ENCODE measurements at places on chromosomes 3 and 15.
A peak's percentile ranks its signal among the peaks of the same experiment; 100 is the strongest.

GRCh38 chr3:15556512-15556911 lies 35.0 kb upstream of the COLQ start:
- DNase-seq = no peak
- 0 out of 2 replicates have a peak, but pooled peaks cover 3% of the 10 kb centered on the region for H3K36me3 ChIP-seq
- H3K27ac ChIP-seq = no peak overlapping the region
- 0 out of 2 replicates have a peak, but pooled peaks cover 3% of the 10 kb centered on the region for H3K4me1 ChIP-seq
- H3K4me3 ChIP-seq = no peak overlapping the region

DNA sequence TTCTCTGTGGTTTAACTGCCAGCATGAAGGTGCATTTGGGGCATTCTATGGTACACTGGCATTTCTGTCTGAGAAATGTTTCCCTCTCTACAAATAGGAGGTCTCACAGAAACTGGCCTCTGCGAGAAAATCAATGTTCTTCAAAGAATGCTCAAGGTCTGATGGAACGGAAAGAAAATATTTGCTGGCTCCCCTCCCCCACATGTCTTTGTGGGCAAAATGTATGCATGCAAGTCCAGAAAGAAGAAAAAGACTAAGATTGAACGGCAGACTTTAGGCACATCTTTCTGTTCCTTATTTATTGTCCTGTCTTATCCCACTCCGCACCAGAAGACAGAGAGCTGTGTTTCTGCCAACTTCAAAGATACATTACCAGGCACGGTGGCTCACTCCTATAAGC lies 83.9 kb upstream of the PSMD6 start:
- no peak for DNase-seq
- no peaks in the 10 kb centered on the region for H3K36me3 ChIP-seq
- H3K27ac ChIP-seq = no peak overlapping the region
- H3K27me3 ChIP-seq = no peaks in the 10 kb centered on the region

DNA sequence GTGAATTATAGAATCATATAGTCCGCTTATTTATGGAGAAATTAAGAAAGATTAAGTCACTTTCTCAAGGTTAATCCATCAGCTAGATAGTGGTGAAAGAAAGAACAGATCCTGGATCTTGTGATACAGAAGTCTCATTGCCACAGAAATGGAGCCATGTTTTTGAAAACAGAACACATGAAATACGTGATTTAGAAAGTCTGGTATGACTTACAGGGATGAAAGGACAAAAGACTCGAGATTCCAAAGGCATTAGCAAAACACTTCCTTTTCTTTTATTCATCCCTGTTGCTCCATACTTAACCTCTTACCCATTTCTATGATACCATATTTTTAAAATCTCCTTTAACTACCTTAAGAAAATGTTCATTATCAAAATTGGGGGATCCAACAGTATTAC lies 40.0 kb upstream of the TEX9 start:
- no peak for DNase-seq
- H3K27me3 ChIP-seq = no peaks in the 10 kb centered on the region
- no peak overlapping the region for H3K4me3 ChIP-seq
- H3K36me3 ChIP-seq = no peaks in the 10 kb centered on the region
- H3K4me1 ChIP-seq = peaks cover 6% of the 10 kb centered on the region

- no peak overlapping the region for H3K4me3 ChIP-seq
- no peaks in the 10 kb centered on the region for H3K4me1 ChIP-seq
- H3K27me3 ChIP-seq = no peaks in the 10 kb centered on the region
- DNase-seq = no peak
- no peak overlapping the region for H3K27ac ChIP-seq
These were observed 121.9 kb upstream of the STAC start for GRCh38 chr3:36258421-36258820.

DNA sequence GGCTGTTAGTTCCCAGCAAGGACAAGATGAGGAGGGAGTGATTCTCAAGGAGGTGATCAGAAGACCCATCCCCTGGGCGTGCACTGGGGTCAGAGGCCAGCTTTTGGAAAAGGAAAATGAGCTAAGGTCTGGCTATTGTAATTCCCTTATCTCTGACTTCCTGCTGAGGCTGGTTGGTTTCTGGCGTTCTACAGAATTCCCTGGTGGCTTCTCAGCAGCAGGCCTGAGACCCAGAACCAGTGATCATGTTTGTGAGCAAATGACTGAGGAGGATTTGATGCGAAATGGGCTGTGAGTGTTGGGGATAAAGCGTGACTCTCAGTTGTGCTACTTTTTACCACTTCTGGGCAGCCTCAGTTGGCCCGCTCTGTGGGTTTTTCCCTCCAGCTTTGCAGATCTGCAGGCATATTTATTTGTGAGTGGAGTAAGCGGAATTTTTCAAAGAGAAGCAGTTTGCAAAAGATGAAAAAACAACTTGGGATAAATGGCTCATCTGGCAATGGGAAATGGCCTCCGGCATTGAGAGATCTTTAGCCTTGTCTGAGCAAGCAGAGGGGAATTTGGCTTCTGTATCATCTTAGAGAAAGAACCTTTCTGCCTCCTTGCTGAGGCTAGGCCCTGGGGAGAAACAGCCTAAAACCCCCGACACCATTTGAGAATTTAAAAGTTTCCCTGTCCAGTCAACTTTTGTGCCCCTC lies 102.7 kb downstream of the SLCO3A1 start:
- H3K36me3 ChIP-seq = no peaks in the 10 kb centered on the region
- DNase-seq = no peak
- H3K27me3 ChIP-seq = no peaks in the 10 kb centered on the region
- H3K4me3 ChIP-seq = no peak overlapping the region
- peak overlapping the region; percentile 47 for H3K27ac ChIP-seq
- H3K4me1 ChIP-seq = peaks cover 48% of the 10 kb centered on the region

- no peak for DNase-seq
- no peaks in the 10 kb centered on the region for H3K36me3 ChIP-seq
- no peak overlapping the region for H3K4me3 ChIP-seq
These were observed 166.4 kb upstream of the ROPN1 start for GRCh38 chr3:124158168-124158881.

GRCh38 chr3:42405857-42406256 lies 4.6 kb downstream of the LYZL4 start:
- H3K4me3 ChIP-seq = no peak overlapping the region
- H3K4me1 ChIP-seq = no peaks in the 10 kb centered on the region
- H3K27me3 ChIP-seq = no peaks in the 10 kb centered on the region
- no peak overlapping the region for H3K27ac ChIP-seq
- no peaks in the 10 kb centered on the region for H3K36me3 ChIP-seq

DNA sequence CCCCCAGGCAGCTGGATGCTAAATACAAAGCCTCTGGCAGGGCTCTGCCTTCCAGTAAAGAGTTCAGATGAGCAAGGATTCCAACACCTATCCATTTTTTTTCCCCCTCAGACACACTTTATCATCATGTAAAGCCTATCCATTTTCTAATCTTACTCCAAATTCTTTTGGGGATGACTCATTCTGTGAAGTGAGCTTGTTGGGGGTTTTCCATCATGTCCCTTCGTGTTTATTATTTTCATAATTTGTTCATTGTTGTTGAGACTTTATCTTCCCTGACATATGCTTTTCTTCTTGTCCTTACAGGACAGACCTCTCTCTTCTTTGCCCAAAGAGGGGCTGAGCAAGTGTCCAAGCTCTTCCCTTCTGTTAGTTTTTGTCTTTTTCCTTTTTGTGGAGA lies 34.7 kb upstream of the SH3BP5 start:
- no peak overlapping the region for H3K4me3 ChIP-seq
- no peak overlapping the region for H3K27ac ChIP-seq
- H3K27me3 ChIP-seq = no peaks in the 10 kb centered on the region
- peaks cover 7% of the 10 kb centered on the region for H3K4me1 ChIP-seq
- no peak for DNase-seq

DNA sequence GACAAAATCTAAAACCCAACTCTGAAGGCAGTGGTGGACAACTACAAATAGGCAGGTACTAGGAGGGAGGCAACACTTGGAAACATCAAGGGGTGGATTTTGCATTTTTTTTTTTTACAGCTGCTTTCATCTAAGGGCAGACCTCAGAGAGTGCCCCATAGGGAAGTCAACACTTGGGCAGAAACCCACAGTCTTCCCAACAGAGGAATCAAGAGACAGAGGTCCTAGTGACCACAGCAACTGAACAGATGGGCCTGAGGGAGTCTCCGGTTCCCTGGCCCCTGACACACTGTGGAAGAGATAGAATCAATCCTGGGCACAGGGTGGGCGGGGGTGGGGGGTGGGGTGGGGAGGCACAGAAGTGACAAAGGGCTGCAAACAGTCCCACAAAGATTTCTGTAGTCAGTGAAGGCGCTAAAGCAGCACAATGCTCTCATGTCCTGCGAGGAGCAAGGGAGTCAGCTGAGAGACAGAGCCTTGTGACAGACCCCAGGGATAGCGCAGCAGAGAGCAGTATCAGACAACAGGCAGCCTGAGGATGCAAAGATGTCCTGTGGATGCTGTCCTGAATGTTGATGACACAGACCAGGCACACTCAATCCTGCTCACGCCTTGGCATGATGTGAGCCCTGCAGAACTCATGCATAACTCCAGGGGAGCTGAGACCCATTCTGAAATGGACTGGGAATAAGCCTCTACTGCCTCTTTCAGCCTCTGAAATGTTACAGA lies 6.9 kb upstream of the RFTN1 start:
- no peaks in the 10 kb centered on the region for H3K4me1 ChIP-seq
- DNase-seq = no peak
- no peaks in the 10 kb centered on the region for H3K36me3 ChIP-seq
- H3K27me3 ChIP-seq = peaks cover 66% of the 10 kb centered on the region
- H3K4me3 ChIP-seq = no peak overlapping the region

DNA sequence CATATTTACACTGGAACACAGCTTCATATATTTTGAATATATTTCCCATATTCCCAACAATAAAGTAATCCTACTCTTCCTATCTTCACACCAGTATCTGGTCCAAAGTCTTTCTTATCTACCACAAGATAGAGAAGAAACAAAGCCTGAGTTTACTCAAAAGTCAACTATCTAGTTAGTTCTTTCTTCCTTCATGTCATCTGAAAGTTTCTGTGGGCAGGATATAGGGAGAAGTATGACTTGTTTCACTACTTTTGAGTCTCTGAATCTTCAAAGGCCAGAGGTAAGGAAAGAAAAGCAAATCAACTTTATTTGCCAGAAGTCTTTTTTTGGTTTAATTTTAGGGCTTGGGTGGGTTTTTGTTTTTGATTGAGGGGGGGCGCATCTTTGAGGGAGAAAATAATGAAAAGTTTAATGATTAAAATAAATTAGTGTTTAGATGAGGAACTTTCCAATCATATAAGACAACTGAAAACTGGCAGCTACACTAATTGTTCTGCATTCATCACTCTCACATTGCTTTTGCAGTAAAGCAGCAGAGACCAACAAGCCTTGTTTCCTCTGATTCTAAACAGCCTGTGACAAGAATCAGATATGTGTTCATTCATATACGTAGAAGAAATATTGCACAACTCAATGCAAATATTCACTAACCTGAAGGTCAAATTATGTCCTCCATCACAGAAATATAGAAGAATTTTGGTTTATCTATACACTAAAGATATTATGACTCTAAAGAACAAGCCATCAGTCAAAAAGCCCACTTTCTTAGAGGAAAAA lies 421.4 kb downstream of the SHQ1 start:
- no peak overlapping the region for H3K4me3 ChIP-seq
- H3K27ac ChIP-seq = no peak overlapping the region
- no peak for DNase-seq
- H3K36me3 ChIP-seq = no peaks in the 10 kb centered on the region
- no peaks in the 10 kb centered on the region for H3K4me1 ChIP-seq

GRCh38 chr15:58520464-58520863 lies 88.7 kb downstream of the LIPC start:
- no peaks in the 10 kb centered on the region for H3K27me3 ChIP-seq
- H3K27ac ChIP-seq = peak overlapping the region; percentile 97
- H3K36me3 ChIP-seq = no peaks in the 10 kb centered on the region
- H3K4me3 ChIP-seq = no peak overlapping the region

DNA sequence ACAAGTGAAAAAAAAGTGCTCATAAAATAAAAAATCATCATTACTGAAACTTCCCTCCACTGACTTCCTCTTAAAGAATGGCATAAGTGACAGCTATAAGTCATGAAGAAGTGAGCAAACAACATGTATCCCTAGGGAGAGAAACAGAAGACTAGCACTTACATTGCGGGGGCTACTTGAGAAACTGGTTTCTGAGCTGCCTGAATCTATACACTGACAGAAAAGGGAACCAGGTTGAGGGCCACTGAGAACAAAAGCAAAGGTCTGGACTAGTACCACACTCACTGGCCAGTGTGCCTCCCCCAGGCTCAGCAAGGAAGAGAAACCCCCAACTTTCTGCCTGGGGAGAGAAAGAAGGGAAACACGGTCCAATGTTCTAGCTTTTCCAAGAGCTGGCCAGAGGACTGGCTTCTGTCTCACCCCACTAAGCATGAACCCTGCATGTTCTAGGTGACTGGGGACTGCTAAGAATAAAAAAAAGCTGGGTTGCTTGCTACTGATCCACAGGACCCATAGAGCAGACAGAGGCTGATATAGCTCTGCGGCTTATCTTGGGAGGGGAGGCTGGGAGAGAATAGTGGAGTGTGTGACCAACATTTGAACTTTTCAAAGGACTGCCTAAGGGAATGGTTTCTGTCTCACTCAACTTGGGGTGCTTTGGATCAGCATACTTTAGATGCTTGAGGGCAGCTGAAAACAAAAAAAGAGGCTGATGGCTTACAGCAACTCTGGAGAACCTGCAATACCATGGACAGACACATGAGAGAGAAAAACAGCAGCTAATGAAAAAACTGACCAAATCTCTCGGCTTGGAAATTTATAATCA lies 8.1 kb downstream of the RAD18 start:
- no peak for DNase-seq
- no peaks in the 10 kb centered on the region for H3K4me1 ChIP-seq
- no peaks in the 10 kb centered on the region for H3K27me3 ChIP-seq
- no peak overlapping the region for H3K4me3 ChIP-seq
- no peak overlapping the region for H3K27ac ChIP-seq
- peaks cover 13% of the 10 kb centered on the region for H3K36me3 ChIP-seq

- peak overlapping the region; percentile 70 for H3K27ac ChIP-seq
- H3K4me3 ChIP-seq = no peak overlapping the region
- no peaks in the 10 kb centered on the region for H3K27me3 ChIP-seq
- DNase-seq = no peak
- peaks cover 87% of the 10 kb centered on the region for H3K4me1 ChIP-seq
These were observed 83.6 kb downstream of the CCR1 start for GRCh38 chr3:46124216-46125177.

- no peaks in the 10 kb centered on the region for H3K4me1 ChIP-seq
- H3K27ac ChIP-seq = no peak overlapping the region
These were observed 472.0 kb downstream of the ZPLD1 start for GRCh38 chr3:102906818-102907217.

DNA sequence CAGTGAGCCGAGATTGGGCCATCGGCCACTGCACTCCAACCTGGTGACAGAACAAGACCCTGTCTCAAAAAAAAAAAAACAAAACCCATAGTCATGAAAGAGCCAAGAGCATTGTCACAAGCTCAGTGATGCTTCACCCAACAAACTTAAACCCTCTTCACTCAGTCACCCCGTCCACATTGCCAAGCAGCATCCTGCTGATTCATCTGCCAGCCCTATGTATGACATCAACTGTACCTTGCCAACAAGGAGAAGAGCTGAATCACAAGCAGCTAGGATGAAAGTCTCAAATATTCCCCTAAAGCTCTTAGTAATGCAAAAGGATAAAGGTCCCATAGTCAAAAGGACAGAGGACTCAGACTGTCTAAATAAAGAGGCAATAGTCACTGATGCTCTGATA lies 90.0 kb downstream of the ANO10 start:
- no peak for DNase-seq
- H3K4me1 ChIP-seq = no peaks in the 10 kb centered on the region
- no peaks in the 10 kb centered on the region for H3K36me3 ChIP-seq
- H3K27me3 ChIP-seq = no peaks in the 10 kb centered on the region
- H3K4me3 ChIP-seq = no peak overlapping the region
- no peak overlapping the region for H3K27ac ChIP-seq

- H3K4me3 ChIP-seq = no peak overlapping the region
- DNase-seq = no peak
- H3K27ac ChIP-seq = no peak overlapping the region
- H3K27me3 ChIP-seq = no peaks in the 10 kb centered on the region
These were observed 58.9 kb upstream of the GATA2 start for GRCh38 chr3:128551867-128552266.

All from PC-9 (cell line).